Adrenal gland (tissue), 19 donors: ENCODE measurements at places on chromosomes 1 and 21. TPM values are rescaled to one million over a fixed set of nuclear protein-coding genes. Genes with fewer than 3 reads are reported as not detected.

Gene FCGR3A
- 103 TPM for polyA plus RNA-seq

Gene SH3BGR
- 28.6 TPM for polyA plus RNA-seq

DNA sequence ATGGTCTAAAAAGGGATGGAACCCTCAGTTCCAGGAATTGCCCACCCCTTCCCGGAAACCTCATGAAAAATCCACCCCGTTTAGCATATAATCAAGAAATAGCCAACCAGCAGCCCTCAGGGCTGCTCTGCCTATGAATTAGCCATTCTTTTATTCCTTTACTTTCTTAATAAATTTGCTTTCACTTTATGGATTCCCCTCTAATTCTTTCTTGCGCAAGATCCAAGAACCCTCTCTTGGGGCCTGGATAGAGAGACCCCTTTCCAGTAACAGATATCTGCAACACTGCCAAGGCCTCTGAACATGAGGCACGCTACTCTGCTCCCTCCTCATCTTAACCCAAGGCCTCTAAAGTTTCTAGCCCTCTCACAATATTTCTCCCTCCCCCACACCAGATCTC is 58.9 kb upstream of the POU2F1 start:
- no peaks in the 10 kb centered on the region for H3K4me1 ChIP-seq
- no peaks in the 10 kb centered on the region for H3K36me3 ChIP-seq
- DNase-seq, result no peak
- H3K4me3 ChIP-seq, result no peak overlapping the region
- H3K27me3 ChIP-seq, result peaks cover 5% of the 10 kb centered on the region

GRCh38 chr1:184455786-184456185 is 69.0 kb downstream of the C1orf21 start:
- no peak overlapping the region for H3K27ac ChIP-seq
- no peaks in the 10 kb centered on the region for H3K27me3 ChIP-seq
- H3K36me3 ChIP-seq, result no peaks in the 10 kb centered on the region
- peaks cover 51% of the 10 kb centered on the region for H3K4me1 ChIP-seq

- H3K27ac ChIP-seq, result no peak overlapping the region
- no peaks in the 10 kb centered on the region for H3K27me3 ChIP-seq
- H3K4me3 ChIP-seq, result no peak overlapping the region
Observed at GRCh38 chr1:28056129-28056925, 32.1 kb downstream of the EYA3 start.

Gene SPRR1B
- 0.74 TPM for polyA plus RNA-seq

DNA sequence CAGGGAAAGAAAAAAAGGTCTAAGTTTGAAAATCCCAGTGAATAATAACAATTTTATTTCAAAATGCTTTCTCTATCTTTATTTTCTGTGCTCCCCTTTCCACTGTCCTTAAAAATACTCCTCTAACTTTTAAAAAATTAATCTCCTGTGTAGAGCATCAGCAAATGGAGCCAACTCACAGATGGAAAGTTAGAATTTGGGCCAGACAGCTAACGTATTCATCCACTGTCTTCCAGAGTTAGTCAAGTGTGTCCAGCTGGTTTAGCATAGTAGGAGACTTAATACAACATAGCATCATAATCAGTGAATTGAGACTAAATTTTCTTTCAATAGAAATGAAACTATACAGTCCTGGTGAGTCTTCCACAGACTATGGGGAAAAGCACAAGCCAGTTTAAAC is 419.0 kb upstream of the LRRC7 start:
- no peak overlapping the region for H3K4me3 ChIP-seq
- H3K27ac ChIP-seq, result no peak overlapping the region
- no peak for DNase-seq
- no peaks in the 10 kb centered on the region for H3K27me3 ChIP-seq
- no peaks in the 10 kb centered on the region for H3K4me1 ChIP-seq
- H3K36me3 ChIP-seq, result no peaks in the 10 kb centered on the region

GRCh38 chr1:218705911-218706893 is 361.1 kb downstream of the TGFB2 start:
- no peak overlapping the region for H3K27ac ChIP-seq
- no peaks in the 10 kb centered on the region for H3K4me1 ChIP-seq
- no peak for DNase-seq
- no peaks in the 10 kb centered on the region for H3K36me3 ChIP-seq
- H3K27me3 ChIP-seq, result no peaks in the 10 kb centered on the region

Gene MCOLN3
- polyA plus RNA-seq, result 144 TPM
